AG20443 (cell line): ENCODE measurements at places on chromosomes 12 and 14.

DNA sequence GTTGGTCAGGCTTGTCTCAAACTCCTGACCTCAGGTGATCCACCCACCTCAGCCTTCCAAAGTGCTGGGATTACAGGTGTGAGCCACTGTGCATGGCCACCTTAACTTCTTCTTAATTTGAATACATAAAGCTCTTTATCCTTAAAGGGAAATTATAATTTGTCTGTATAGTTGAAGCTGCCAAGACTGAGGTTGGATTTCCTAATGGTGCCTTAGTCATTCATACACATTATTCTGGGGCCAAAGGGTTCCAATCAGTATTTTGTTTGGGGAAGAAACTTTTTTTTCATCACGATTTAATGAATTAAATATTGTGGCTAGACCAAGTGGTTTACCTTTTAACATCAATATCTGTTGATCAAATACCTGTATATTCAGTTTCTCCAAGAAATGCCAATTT lies 135.9 kb downstream of the SYT1 start:
- DNase-seq, result no peak

- DNase-seq, result peak; percentile 11
Observed at GRCh38 chr12:39503439-39503838, 60.5 kb upstream of the KIF21A start.

DNA sequence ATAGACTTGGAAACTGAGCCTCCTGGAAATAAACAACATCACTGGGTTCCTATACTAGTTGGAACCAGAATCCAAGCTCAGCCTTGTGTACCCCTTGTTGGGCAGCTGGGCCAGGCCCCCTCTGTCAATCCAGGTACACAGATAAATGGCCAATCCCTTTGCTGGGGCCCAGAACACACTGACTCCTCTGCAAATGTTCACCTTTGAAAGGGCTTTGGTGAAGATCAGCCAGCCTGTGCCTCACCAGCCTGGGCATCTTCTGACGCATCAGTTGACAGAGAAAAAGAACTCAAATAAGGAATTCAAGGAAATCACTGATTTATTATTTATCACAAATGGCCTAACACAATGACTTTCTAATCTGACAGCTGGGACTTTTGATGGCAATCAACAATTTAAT lies 1090.2 kb downstream of the BCL11B start:
- DNase-seq, result no peak

DNA sequence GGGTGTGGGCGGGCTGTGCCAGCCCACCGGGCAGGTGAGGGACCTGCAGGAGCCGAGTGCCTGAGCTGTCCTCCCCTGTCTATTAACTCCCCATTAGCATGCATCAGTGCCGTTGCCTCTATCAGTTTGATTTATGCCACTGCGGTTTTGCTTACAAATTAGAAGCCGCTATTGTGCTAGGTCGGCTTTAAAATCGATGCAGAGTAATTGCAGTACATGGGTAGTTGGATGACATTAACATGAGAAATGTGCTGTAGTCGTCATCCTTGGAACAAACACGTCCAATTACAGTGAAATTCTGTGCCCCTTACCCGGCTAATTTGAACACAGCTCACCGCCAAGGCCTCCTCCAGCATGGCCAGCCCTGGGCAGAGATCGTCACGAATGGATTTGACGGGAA lies 145.8 kb downstream of the TSPAN9 start:
- DNase-seq, result no peak

- peak; percentile 50 for DNase-seq
Observed at GRCh38 chr14:58805057-58805456, 167.3 kb downstream of the DACT1 start.

GRCh38 chr12:32039917-32040575 lies 66.6 kb upstream of the BICD1 start:
- no peak for DNase-seq

DNA sequence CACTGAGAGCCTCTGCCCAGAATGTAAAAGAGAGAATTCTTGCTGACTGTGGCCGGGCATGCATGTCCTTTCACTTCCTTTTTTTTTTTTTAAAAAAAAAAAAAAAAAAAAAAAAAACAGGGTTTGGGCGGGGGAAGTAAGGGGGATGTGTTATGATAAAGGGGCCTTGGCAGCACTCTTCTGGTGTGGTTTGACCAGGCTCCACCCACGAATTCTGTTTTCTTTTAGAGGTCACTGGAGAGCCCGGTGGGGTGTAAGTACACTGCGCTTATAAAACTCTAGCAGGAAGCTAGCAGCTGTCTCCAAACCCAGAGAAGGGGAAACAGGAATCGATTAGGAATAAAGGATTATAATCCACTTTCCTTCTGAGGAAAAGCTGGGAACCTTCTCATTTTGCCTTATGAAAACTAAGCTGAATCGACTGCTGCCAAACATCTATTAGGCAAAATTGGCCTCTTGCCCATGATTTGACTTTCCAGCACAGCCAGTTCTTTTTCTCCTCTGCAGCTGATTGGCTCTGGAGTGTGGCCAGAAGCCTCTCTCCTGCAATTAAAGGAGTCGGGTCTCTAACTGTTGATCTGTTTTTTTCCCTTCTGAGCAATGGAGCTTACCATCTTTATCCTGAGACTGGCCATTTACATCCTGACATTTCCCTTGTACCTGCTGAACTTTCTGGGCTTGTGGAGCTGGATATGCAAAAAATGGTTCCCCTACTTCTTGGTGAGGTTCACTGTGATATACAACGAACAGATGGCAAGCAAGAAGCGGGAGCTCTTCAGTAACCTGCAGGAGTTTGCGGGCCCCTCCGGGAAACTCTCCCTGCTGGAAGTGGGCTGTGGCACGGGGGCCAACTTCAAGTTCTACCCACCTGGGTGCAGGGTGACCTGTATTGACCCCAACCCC lies 27.7 kb upstream of the HIGD1C start:
- peak; percentile 80 for DNase-seq

DNA sequence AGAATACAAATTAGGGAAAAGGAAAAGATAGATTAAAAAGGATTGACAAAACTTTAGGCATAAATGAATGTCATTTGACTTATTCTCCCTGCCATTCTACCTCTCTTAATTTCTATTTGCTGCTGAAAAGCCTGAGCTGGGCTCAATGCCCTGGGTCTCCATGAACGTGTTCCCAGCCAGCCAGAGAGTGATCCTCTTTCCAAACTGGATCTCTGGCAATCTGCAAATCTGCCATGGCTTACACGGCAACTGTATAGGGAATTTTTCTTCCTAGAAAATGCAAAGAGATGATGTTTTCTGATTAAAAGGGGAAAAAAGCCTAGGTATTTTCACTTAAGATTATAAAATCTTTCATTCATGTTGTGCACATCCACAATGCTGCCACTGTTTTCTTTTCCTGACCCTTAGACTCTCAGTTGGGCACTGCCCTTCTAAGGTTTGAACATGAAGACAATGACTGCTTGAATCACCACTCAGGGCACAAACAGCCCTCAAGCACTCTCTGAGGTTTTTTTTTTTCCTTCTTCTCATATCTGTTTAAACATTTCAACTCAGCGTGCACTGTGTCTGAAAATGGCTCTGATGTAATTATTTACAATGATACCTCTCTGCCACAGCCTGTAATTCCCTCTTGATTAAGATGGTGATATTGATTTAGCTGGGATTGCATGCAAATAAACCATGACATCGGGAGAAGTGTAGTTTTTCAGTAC lies 60.3 kb downstream of the DACT1 start:
- no peak for DNase-seq

DNA sequence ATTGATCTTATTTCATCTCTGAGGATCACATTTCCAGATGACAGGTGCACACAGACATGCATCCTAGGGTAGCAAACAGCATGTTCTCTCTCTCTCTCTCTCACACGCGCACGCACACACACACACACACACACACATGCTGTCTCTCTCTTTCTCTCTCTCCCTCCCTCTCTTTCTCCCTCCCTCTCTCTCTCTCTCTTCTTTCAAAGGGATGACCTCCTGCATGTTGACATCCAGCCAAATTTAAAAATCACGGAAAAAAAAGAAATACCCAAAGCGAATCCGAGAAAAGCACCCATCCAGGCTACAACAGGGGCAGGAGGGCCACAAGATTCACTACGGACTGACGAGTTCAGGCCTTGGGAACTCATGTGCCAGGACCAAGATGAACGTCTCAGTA lies 2.3 kb downstream of the KSR2 start:
- no peak for DNase-seq

DNA sequence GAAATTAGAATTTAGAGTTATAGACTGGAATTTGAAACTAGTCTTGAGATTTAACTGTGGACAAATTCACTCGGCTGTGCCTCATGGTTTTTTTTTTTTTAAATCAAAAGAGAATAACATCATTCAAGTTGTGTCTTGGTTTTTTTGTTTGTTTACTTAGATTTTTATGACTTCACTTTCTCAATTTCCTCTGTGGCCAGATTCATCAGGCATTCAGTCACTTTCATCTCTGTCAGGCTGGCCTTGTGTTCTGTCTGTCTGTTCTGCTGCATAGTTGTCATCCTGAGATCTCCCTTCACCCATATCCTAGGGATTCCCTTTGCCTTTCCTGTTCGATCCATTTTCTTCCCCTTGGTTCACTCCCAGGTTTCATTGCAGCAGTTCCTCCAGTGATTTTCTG lies 10.0 kb downstream of the MARK3 start:
- DNase-seq, result peak; percentile 25

GRCh38 chr14:22502007-22502406 lies 87.0 kb downstream of the DAD1 start:
- no peak for DNase-seq

GRCh38 chr14:61213920-61214319 lies 67.2 kb downstream of the TMEM30B start:
- DNase-seq, result no peak
